ENCODE measurements at places on chromosomes 1 and 21.

DNA sequence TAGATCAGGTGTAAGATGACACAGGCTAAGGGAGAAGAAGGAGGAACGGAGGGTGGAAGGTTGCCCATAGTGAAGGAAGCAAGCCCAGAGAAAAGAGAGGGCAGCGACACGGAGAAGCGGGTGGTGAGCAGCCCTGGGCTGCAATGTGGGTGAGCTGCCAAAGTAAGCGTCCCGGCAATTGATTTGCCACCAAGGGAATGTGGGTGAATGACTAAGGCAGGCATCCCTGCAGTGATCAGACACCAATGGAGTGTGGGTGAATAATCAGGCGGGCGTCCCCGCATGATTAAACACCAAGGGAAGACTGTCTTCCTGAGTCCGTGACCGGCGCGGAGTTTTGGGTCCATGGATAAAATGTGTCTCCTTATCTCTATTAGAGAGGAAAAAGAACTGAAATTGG is 79.6 kb downstream of the UCHL5 start:
- DNase-seq = no peak

- DNase-seq = no peak
These were observed 1.2 kb downstream of the PSMG1 start for GRCh38 chr21:39182016-39182415.

DNA sequence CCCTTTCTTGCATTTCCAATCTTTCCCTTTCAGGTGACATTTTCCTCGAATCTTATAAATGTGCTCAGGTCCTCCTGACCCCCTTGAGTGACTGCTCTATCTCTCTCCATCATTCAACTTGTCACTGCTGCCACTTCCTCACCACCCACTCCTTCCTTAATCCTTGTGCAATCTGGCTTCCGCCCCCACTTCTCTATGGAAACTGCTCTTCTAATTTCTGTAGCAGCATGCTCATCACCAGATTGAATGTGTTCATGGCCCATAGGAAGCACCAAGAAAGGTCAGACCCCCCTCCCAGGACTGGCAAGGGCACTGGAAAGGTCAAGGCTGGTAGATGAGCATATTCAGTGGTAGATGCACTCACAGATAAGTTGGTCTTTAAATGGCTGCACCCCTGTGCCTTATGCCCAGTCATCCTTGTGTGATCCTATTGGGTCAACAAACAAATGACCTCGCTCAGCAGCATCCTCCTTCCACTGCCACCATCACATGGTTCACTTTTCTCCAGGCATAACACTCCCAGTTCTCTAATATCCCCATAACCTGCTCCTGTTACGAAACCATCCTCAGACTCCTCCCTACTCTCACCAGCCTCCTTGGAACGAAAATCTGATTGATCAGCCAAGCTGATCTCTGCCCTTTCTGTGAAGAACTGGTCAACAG is 288.5 kb upstream of the POU3F1 start:
- no peak for DNase-seq

GRCh38 chr1:166911624-166912023 is 35.6 kb upstream of the TADA1 start:
- DNase-seq = no peak

DNA sequence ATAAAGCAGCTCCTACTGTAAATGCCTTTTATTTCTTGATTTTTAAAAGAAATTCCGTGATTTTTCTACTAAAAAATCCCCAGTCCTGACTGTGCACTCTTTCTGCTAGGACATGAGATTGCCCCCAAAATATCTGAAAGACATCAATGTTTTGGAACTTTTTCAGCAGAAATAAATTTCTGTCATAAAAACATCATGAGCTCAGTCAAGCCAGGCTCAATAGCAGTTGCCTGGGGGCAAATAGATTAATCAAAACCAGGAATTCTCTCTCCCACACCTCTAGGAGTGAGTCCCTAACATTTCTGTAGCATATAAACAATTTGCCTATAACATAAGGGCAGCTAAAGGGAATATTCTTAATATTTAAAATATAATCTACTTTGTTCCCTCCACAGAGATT is 654.1 kb downstream of the PTPRC start:
- DNase-seq = no peak

- DNase-seq = no peak
These were observed 264.9 kb upstream of the NR5A2 start for GRCh38 chr1:199762572-199762971.

- DNase-seq = no peak
These were observed 184.6 kb downstream of the SDCCAG8 start for GRCh38 chr1:243440406-243440805.

GRCh38 chr1:85571828-85572227 is 8.7 kb upstream of the CCN1 start:
- no peak for DNase-seq

DNA sequence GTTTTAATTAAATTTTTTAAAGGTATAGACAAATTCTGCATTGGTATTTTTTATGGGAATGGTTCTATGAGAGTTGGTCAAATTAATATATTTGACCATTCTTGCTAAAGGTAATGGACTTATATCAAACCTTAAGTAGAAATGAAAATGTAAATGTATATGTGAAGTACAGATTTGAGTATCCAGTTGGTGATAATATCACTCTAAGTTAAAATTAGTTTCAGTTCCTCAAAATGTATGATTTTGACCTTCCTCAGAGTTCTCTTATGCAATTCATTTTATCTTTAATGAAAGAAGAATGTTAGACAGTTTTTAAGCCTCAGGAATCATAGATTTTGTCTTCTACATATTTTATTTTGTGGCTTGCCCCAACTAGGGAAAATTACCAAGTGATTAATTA is 1291.5 kb upstream of the B3GALT2 start:
- no peak for DNase-seq

GRCh38 chr1:66182026-66182425 is 351.9 kb upstream of the SGIP1 start:
- no peak for DNase-seq

DNA sequence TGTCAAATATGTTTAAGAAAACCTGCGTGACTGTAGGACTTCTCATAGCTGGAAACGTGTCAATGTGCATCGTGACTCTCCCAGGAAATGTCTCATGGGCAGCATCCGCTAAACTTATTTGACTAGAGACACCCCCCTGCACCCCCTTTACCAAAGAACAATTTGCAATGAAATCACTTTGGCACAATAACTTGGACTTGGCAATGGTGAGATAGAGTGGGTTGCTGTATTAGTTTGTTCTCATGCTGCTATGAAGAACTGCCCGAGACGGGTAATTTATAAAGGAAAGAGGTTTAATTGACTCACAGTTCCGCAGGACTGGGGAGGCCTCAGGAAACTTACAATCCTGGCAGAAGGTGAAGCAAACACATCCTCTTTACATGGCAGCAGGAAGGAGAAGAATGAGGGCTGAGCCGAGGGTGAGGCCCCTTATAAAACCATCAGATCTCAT is 13.8 kb downstream of the CLDN14 start:
- no peak for DNase-seq

DNA sequence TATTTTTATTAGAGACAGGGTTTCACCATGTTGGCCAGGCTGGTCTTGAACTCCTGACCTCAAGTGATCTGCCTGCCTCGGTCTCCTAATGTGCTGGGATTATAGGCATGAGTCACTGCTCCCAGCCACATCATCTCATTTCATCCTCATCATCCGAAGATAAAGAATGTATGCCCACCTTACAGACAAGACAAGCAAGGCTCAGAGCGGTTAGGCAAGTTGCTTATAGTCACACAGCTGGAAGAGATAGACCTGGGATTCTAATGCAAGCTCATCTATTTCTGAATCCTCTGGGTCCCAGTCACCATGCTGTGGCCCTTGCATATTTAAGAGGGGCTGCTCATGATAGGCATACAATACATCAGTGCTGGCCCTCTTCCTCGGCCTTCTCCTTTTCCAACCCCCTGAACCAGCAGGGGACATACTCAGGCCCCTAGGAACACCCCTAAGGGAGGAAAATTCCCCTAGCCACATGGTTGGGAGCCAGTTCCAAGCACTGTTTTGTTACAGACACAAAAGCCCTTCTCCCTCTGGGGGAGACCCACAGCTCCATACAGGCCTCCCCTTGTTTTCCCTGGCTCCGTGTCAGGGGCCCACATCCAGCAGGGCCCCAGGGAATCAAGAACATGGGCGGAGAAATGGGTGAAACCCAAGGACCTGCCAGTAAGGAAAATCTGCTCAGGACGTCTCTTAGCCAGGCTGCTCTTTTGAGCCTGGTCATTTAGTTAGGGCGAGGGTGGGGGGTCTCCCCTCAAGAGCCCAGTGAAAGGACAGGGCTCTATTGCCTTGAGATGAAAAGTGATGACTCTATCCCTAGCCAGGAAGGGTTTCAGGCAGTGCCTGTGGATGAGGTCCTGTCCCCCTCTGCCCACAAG is 6.9 kb downstream of the CSRP1 start:
- DNase-seq = no peak

- DNase-seq = no peak
These were observed 84.0 kb downstream of the IGSF21 start for GRCh38 chr1:18191481-18192155.

DNA sequence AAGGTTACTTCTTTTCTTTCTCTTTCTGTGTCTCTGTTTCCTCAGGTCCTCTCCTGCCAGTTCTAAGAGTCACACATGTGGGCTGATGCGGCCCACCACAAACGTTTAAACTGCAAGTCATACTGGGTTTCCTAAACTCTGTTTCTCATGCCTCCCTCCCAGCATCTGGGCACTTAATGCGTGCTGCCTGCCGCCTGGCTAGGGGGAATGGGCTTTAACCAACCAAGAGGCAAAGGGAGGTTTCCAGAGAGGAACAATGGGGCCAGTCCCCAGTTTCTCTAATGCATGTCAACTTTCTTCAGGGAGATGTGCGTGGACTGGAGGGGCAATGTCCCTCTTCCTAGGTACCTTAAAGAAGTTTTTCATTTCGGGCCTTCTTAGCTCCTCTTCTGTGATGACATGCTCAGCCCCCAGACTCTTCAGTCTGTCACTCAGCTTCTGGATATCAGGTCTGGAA is 19.9 kb upstream of the SRSF4 start:
- no peak for DNase-seq

- DNase-seq = no peak
These were observed 25.0 kb downstream of the DUSP10 start for GRCh38 chr1:221716713-221717484.

DNA sequence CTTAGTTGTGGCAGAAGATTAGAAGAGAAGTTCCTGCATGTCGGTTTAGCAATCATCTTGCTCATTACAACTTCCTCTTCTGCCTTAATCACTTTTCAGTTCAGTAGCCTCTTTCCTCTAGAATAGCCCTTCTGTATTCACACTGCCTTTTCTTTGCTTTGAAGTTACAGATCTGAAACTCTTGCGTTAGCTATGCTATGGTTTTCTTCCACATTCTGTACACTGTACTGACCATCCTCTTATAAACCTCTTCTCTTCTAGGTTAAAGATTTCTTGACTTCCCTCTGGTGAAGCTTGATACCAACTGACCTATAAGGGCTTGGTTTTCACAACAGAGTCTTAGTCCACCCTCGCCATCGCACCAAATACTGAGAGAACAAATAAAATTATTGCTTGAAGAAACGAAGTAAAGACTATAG is 35.0 kb downstream of the C21orf91 start:
- DNase-seq = no peak

GRCh38 chr1:46605232-46605631 is 1.2 kb upstream of the MKNK1 start:
- no peak for DNase-seq

- no peak for DNase-seq
These were observed 14.1 kb upstream of the ZNF436 start for GRCh38 chr1:23383577-23384311.

DNA sequence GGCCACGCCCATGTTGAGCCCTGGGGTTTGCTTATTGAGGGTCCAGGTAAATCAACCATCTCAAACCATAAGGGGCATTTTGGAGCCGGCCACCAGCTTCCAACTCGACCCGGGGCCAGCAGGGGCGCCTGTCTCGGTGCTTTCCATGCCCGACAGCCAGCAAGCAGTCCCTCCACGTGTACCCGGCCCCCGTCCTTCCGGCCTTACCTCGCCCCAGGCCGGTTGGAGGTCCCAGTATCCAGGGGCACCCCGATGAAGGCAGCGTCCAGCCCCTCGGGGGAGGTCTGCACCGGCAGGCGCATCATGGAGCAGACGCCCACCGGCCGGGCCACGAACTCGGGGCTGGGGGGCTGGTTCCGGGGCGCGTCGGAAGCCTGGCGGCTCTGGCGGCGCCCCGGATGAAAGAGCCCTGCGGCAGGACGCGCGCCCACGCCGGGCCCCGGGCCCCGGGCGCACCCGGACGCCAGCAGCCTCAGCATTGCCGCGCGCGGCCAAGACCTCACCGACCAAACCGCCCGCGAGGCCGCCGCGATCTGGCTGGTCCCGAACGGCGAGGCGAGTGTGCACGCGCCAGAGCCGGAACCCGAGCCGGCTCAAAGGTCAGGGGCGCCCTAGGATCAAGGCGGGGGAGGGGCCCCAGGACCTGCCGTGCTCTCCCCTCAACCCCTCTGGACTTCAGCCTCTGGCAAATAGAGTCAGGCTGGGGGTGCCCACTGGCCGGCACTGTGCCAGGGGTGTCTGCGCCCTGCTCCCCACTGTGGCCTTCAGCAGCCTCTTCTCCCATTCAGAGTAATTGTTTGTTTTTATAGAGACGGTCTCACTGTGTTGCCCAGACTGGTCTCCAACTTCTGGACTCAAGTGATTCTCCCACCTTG is at the start of gene AGMAT:
TSS of gene AGMAT (minus strand) at position 563 of the 875 bp plus-strand sequence. CDS start at position 479, 84 bp downstream.
- DNase-seq = no peak

DNA sequence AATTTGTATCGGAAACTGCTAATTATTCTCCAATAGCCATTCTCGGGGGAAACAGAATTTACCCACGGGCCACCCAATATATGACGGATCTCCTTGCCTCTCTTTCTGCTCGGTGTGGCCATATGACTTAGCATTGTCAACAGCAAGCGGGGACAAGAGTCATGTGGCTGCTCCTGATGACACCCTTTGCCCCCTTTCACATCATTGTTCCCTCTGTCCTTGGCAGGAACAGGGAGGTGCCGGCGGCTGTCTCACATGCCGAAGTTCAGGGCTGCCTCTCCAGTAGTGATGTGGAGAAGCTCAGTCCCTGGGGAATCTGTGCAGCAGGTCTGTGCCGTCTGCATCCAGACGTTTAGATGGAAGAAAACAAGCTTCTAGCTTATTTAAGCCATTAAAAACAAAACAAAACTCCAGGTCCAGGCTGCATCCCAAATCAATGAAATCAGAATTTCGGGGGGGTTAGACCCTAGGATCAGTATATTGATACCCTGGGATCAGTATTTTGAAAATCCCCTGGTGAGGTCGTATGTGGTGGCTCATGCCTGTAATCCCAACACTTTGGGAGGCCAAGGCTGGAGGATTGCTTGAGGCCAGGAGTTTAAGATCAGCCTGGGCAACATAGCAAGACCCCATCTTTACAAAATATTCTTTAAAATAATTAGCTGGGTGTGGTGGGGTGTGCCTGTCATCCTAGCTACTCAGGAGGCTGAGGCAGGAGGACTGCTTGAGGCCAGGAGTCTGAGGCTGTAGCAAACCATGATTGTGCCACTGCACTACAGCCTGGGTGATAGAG is 10.8 kb downstream of the MYOM3 start:
- DNase-seq = no peak

DNA sequence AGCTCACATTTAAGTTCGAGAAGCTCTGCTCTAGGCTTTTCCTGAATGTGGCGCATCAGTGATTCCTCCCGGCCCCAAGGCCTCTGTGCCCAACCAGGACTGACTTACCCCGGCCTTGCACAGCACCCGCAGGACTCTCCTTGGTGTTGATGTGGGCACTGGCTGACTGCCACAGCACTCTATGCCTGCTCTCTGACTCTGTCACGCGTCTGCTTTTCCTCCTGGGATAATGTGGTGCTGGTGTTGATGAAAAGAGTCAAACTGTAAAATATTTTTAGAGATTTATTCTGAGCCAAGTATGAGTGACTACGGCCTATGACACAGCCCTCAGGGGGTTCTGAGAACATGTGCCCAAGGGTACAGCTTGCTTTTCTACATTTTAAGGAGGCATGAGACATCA is 15.5 kb upstream of the SLC2A5 start:
- no peak for DNase-seq
